ENCODE measurements at places on chromosomes 6 and 20. TPM values are rescaled to one million over a fixed set of nuclear protein-coding genes. Genes with fewer than 3 reads are reported as not detected.

- no peak for DNase-seq
Measured at GRCh38 chr6:66086532-66086931, 379.5 kb upstream of the EYS start.

Gene GRM1
- total RNA-seq = not detected

DNA sequence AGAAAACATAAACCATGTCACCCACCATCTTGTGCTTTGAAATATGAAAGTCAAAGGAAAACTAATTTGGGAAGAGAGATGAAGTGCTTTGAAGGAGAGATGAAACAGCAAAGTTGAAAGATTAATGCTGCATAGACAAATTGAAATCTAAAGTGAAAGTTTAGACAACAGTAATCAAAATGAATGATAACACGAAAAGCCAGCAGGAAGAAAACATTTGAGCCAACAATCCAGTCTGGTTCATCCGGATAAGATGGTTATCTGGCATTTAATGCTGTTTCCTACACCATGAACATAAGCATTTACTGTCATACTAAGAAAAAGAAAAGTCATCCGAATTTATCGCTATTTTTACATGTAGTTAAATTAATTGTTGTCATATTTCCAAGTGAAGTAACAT lies 595 bp downstream of the HAO1 start:
- no peak for DNase-seq

- DNase-seq = no peak
Measured at GRCh38 chr6:122049341-122049740, 350.1 kb upstream of the HSF2 start.

GRCh38 chr6:280775-281468 lies 11.4 kb upstream of the DUSP22 start:
- DNase-seq = no peak

DNA sequence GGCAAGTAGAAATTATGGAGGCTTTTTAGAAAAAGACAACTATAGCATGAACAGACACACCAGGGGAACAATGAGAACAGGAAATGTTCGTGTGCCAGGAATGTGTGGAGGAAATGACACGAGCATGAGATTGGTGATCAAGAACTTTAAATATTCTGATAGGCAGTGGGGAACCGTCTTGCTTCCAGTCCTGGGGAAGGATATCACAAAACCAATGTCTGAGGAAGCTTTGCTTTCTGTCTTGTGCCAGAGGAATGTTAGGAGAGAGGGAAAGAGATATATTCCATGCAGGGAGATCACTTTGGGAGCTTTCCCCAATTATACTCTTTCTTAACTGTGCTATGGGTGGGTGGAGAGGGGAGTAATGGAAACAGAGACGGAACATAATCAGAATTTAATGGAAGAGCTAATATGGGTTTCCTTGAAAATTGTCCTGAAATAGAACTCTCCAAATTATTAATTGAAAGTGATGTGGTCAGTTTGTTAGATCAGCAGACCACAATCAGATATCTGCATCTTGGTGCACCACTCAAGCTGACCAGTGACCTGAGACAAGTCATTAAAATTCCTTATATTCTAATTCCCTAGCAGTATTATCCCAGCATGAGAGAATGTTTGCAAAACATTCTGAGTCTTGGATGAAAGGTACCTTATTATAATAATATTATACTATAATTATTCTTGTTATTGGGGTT lies 178.2 kb downstream of the SOX4 start:
- no peak for DNase-seq

Gene CYP24A1
- 0.69 TPM for total RNA-seq

DNA sequence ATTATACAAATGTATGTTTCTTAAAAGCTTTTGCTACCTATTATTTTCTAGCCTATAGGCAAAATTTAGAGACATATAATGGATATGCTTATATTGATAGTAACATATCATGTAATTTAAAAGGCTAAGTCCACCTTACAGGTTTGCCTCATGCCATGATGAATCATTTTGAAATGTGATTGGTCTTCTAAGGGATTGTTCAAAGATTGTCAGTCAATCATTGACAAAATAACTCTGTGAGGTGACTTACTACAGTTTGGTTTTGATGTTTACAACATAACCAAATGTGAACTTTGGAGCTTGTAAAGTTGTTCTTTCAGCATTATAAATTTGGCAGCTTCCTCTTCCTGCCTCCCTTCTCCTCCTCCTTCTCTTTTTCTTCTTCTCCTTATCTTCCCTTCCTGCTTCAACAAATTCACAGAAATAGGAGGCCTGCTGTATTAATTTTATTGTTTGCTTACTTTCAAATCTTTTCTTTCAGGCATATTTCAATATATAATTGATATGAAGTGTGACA lies 39.7 kb upstream of the ZFP64 start:
- no peak for DNase-seq

Gene SLC35D3
- total RNA-seq = not detected

DNA sequence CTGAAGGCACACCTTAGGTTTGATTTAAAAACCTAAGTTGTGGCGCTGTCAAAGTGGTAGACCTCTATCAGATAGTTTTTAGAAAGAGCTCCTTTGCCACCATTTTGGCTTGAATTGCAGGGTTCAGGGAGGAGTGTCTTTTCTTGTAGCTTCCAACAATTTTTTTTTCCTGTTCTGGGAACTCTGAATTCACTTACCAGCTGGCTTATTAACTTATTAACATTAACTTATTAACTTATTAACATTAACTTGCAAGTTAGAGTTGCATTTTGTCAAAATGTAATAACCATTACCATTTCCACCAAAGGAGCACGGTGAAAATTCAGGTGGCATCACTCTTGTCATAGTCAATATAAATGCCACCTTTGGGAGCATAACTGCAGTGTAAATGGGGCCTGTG lies 181.9 kb downstream of the ISM1 start:
- DNase-seq = no peak

DNA sequence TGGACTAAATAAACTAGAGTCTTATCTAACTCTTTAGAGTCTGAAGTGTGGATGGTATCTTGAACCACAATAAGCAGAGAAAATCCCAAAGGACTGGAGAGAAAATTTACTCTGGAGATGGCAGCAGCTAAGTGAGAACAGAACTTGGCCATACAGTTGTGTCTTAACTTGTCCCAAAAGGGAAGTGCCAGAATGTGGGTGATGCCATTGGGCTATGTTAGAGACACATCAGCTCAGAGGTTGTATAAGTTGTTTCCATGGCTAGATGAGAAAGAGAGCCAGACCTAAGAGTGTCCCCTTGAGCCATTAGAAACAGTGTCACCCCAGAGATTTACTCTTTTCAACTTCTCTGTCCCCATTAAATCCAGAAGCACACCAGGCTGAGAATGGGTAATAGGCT lies 36.2 kb downstream of the FOXO3 start:
- no peak for DNase-seq

- no peak for DNase-seq
Measured at GRCh38 chr6:81996414-81996813, 243.9 kb upstream of the TENT5A start.

DNA sequence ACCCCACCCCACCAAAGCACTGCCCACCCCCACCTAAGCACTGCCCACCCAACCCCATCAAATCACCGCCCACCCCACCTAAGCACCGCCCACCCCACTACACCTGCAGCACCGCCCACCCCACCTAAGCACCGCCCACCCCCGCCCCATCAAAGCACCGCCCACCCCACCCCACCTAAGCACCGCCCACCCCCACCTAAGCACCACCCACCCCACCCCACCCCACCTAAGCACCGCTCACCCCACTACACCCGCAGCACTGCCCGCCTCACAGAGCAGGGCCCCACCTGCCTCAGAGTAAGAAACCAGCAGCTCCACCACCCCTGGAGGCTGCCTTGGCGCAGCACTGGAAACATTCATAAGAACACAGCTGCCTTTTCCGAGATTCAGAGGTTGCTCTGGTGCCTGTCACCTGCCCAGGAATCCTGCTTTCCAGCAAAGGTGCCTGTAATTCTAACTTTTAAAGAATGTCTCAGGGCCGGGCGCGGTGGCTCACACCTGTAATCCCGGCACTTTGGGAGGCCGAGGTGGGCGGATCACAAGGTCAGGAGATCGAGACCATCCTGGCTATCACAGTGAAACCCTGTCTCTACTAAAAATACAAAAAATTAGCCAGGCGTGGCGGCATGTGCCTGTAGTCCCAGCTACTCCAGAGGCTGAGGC lies 148.2 kb downstream of the BMP7 start:
- DNase-seq = no peak

All from lower leg skin (tissue), 4 donors.